ENCODE measurements at places on chromosomes 11 and 22. TPM values are rescaled to one million over a fixed set of nuclear protein-coding genes. Genes with fewer than 3 reads are reported as not detected.
A peak's percentile ranks its signal among the peaks of the same experiment; 100 is the strongest.

The CCDC81 gene
- 1.5 TPM for total RNA-seq

The GNAZ gene
- 0.76 TPM for total RNA-seq

The OR51B4 gene
- not detected for total RNA-seq

The FGF4 gene
- not detected for total RNA-seq

The OR51I2 gene
- not detected for total RNA-seq

The TEX54 gene
- not detected for total RNA-seq

GRCh38 chr11:78313898-78314297, 103.7 kb downstream of the GAB2 start:
- no peak for DNase-seq

- no peak for DNase-seq
Observed at GRCh38 chr11:80727315-80727714, 1286.5 kb upstream of the TENM4 start.

DNA sequence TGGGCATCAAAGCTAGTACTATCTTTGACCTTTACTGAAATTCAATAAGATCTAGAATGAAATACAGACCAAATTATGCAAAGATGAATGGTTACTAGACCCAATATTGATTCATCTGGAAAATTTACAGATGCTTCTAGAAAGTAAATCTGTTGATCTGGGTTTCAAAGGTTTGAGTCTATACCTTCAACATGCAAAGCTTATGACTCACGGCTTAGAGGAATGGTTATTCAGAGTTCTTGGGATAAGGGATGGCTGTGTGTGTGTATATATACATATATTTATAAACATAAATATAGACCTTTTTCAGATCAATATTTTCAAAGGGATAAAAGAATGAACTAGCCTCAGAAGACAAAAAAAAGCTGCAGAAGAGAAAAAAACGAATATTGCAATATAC, 1.3 kb downstream of the SPTY2D1 start:
- no peak for DNase-seq

GRCh38 chr11:64887757-64888405, 9.5 kb upstream of the EHD1 start:
- DNase-seq, result peak; percentile 83

GRCh38 chr22:49360746-49361145, 466.9 kb downstream of the BRD1 start:
- no peak for DNase-seq

DNA sequence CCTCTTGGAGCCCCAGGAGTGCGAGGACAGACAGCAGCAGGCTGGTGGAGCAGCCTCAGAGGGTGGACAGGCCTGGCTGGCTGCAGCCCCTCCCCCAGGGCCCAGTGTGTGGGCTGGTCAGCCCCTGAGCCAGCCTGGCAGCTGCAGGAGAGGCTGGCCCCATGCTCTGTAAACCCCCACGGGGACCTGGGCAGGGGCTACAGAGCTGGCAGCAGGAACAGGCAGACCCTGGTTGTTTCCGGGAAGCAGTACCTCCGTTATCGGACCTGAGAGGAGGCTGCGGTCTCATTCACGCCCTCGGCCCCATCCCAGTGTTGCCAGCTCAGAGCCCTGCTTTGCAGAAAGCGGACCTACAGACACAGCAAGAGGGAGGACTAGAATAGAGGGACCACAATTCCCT, 38.5 kb upstream of the COMT start:
- DNase-seq, result no peak

- no peak for DNase-seq
Observed at GRCh38 chr22:20011993-20012740, 4.5 kb downstream of the ARVCF start.

GRCh38 chr11:12052676-12053605, 44.5 kb upstream of the DKK3 start:
- DNase-seq, result no peak

DNA sequence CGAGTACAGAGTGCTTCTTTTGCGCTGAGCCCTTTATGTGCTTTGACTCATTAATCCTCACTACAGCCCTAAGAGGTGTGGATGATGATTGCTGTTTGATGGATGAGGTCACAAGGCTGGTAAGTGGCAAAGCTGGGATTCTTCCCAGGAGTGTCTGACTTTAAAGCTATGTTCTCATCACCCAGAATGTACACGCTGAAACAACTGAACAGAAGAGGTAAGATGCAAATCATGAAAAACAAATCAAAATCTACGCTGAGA, 37.7 kb upstream of the CREB3L1 start:
- DNase-seq, result no peak

DNA sequence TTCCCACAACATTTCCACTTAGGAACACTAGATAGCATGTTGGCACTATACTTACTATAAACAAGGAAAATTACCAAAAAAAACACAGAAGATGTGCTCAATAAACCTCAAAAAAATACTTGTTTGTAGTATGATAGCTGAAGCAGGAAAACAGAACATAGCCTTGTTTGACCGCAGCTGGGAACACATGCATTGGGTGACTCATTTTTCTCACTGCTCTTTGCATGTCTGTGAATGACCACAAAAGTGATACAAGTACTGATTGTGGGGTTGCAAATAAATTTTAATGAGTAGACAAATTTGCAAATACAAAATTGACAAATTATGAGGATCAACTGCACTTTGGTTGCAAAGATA, 22.8 kb upstream of the GUCY1A2 start:
- DNase-seq, result no peak

GRCh38 chr11:14308897-14309387, 50.0 kb downstream of the RRAS2 start:
- no peak for DNase-seq

- DNase-seq, result no peak
Observed at GRCh38 chr11:44615913-44616791, 50.7 kb downstream of the CD82 start.

DNA sequence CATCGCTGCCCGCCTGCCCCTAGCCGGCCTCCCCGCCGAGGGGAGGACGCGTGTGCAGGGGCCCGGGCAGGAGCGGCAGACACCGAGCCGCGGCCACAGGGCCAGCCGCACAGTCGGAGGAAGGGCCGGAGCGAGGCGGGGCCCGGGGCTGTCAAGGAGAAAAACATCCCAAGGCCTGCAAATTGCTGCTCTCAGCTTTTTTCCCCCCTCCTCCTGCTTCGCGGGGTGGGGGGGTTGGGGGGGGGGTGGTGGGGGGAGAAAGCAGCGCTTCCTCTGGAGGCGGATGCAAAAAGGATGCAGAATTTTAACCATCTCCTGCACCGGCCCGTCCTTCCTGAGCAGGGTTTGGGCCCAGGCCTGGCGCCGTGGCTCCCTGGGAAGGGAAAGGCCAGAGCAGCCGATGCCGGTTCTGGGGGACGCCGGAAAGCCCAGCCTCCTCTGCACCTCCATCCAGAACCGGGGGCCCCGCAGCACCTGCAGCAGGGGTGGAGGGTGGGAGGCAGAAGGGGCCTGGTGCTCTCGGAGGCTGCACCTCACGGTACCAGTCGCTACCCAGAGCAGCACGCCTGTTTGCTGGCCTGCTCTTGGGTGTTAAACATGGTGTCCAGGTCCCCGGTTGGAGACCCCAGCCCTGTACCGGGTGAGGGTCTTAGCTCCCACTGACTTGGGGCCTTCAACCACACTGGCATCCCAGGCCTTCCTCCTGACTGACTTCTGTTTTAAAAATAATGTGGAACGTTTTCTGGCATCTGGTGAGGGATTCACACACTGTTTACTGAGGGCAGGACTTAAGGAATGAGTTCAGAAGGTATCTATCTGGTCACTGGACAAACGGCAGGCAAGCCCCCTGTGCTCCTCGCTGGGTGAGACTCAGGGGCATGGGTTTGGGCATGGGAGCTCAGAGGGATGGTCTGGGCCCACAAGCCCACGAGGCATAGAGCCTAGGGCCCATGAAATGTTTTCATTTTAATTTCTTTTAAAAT, 77.4 kb upstream of the WNT7B start:
- peak; percentile 59 for DNase-seq
